Stimulated activated CD8-positive, alpha-beta memory T cell treated with anti-CD3 and anti-CD28 coated beads, Interleukin-4, amount 100 ng/mL, for 4 hours (primary cell): ENCODE measurements at places on chromosomes 13 and 19.

- DNase-seq = no peak
Observed at GRCh38 chr13:30266756-30267155, 40.6 kb downstream of the KATNAL1 start.

DNA sequence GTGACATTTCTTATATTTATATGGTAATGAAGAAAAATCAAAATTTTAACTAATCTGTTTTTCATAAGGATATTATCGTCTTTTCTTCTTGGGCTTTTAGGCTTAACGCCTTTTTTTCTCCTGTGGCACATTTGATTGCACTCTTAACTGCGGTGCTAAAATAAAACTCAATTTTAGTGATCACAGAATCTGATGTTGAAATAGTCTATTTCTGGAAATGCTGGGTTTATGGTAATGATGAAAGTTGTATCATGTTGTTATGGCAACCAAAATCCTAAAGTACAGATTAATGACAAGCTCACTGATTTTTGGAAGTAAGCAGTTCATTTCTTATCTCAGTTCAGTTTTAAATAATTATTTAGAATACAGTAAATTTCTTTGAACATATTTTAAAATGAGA lies 85.3 kb downstream of the COG6 start:
- DNase-seq = no peak

- no peak for DNase-seq
Observed at GRCh38 chr19:48975947-48976847, 11.1 kb downstream of the FTL start.

- DNase-seq = no peak
Observed at GRCh38 chr13:21537105-21537504, 66.9 kb downstream of the MICU2 start.

GRCh38 chr19:3672993-3673392 lies 27.3 kb downstream of the PIP5K1C start:
- no peak for DNase-seq
